ENCODE measurements at places on chromosomes 7 and 10.

GRCh38 chr7:4661871-4662270 lies 20.2 kb upstream of the FOXK1 start:
- DNase-seq, result peak; percentile 44

DNA sequence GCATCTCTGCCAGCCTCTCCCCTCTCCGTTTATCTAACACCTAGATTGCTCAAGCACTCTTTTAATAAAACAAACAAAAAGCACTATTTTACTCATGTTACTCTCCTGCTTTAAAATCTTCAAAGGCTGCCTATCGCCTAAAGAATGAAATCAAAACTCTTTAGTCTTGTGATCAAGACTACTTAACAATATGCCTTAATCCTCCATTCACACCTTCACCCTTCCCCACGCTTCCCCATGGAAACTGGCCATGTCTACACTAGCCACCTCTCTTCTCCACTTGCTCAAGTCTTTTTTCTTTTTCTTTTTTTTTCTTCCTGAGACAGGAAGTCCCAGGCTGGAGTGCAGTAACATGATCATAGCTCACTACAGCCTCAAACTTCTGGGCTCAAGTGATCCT lies 47.8 kb upstream of the TMEM213 start:
- DNase-seq, result no peak

DNA sequence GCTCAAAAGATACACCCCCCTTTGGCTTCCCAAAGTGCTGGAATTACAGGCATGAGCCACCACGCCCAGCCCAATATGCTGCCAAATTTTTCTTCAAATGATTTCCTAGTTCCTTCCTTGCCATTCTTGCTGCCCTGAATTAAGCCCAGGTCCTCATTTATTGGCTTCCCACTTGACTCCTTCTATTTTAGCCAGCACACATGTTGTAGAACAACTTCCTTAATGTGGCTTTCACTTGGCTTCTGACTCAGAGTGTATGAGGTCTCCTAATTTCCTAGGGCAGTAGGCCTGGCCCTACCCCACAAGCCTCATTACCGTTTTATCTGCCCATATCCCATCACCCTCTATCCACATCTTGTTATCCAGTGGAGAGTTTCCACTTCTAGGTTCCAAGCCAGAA lies 21.8 kb upstream of the HIPK2 start:
- no peak for DNase-seq

DNA sequence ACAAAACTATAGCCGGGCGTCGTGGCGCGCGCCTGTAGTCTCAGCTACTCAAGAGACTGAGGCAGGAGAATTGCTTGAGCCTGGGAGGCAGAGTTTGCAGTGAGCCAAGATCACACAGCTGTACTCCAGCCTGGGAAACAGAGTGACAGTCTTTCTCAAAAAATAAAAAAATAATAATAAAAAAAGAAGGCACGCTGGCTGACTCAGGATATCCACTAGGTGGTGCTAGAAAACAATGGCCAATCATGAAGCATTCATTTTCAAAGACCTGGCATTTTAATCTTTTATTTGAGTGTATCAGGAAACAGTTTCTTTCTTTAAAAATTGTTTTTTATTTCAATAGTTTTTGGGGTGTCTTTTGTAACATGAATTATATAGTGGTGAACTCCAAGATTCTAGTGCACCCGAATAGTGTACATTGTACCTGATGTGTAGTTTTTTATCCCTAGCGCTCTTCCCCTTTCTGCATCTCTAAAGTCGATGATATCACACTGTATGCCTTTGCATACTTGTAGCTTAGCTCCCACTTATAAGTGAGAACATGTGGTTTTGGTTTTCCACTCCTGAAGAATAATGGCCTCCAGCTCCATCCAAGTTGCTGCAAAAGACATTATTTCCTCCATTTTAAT lies 88.6 kb downstream of the LYZL1 start:
- no peak for DNase-seq

DNA sequence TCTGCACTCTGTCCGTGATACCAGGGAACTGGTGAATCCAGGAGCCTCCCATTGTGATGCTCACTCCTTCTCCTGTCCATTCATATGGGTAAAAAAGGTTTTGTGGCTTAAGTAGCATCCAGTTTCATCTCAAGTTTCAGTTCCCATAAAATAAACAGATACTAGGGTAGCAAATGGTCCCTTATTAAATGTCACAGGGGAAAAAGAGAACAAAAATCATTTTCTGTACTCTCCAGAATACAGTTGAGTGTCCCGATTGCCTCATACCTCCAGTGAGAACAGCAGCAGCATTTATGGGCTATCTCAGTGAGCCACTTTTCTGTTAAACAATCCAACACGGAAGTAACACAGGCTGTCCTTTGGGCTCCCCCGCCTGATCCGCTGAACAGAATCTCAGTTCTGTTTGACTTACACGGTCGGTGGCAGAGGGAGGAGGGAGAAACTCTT lies 179.6 kb downstream of the CELF2 start:
- DNase-seq, result peak; percentile 69

DNA sequence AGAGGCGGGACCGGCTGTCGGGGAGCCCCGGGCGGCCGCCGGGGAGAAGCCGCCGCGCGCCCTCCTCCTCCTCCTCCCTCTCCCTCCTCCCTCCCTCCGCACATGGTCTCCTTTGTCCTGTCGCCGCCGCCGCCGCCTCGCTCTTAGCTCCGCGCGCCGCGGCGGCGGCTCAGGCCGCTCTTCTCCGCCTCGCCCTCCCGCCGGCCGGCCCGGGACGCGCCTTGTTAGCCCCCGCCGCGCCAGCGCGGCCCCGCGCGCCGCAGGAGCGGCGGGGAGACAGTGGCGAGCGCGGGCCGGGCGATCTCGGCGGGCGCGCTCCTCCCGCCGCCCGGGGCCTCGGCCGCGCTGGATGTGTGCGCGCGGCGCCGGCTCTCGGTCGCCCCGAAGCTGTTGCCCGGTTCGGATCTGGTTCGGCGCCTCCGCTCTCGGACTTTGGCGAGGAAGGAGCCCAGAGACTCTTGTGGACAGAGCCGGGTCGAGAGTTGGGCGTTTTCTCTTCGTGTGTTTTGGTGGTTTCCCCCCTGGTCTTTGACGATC lies 437.4 kb upstream of the GALNT17 start:
- peak; percentile 47 for DNase-seq

DNA sequence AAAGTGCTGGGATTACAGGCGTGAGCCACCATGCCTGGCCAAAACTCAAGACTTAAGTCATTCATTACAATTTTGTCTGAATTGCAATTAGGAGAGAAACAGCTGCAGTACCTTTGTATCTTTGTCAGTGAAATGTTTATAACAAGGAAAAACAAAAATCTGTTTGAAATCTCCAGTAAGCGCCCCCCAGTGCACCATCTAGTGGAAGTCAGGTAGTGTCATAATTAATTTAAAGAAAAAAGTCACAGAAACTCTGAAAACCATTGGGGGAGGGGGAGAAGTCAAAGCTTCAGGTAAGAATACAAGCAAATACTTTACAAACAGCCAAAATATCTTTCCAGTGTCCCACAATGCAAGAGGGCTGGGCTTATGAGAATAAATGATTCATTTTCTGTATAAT lies 2.8 kb downstream of the MPP7 start:
- no peak for DNase-seq

- no peak for DNase-seq
These were observed 9.8 kb downstream of the CLRN3 start for GRCh38 chr10:127882801-127883459.

DNA sequence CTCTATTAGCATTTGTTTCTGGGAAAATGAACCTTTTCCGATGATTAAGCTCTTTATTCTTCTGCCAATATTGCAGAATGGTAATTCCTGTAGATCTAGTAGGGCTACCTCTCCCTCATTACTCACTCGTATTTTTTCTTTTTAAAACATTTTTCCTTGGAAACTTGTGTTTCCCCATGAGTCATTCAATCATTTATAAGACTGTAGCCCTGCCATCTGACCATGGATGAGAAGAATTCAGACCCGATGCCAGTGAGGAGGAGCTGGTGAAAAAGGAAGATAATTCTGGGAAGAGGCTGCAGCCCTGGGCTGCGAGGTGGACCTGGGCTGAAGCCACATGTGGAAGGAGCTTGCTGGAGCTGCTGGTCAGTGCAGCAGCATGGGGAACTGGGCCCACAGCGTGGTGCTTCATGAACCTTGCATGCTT lies 242.8 kb downstream of the KLF6 start:
- DNase-seq, result no peak

GRCh38 chr7:84678841-84679240 lies 484.3 kb upstream of the SEMA3A start:
- no peak for DNase-seq

DNA sequence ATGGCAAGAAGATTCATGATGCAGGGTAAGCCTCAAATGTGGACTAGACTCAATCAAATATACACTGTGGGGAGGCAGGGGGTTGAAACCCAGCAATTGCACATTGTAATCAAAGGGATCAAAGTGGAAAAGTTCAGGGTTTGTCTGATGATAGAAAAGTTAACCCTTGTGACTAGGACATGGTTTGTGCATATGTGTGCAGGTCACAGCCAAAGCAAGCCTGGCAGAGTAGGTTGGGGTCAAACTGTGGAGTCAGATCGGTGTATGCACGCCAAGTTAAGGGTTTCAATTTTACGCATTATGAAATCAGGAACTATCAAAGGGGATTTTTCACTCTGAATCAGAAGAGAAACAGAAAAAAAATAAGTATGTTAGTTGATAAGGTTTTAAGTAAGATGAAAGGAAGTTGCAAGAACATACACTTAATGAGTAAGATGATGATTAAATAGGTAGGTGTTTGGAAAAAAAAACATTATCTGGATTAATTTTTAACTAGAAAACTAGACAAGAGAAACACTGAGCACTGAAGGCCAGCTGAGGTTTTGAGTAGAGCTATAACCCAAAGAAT lies 188.3 kb downstream of the DGKB start:
- DNase-seq, result no peak

- no peak for DNase-seq
These were observed 14.6 kb downstream of the PALS2 start for GRCh38 chr7:24587853-24588252.

- DNase-seq, result no peak
These were observed 895.1 kb upstream of the KCND2 start for GRCh38 chr7:119377861-119378260.

DNA sequence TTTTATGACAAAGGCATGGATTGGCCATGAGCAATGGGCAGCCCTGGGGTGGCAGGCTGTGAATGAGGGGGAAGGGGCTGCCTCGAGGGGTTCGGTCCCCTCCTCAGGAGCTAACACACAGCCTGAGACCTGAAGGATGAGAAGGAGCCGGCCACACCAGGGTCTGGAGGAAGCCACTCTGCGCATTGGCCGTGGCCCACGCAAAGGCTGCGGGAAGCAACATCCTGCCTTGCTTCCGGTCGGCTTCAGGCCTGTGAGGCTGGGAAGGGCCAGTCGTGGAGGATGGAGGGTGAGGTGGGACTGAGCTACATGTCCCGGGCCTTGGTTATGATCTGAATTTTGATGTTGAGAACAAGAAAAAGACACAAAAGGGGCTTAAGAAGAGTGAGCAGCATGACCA lies 49.4 kb downstream of the RGS10 start:
- no peak for DNase-seq

DNA sequence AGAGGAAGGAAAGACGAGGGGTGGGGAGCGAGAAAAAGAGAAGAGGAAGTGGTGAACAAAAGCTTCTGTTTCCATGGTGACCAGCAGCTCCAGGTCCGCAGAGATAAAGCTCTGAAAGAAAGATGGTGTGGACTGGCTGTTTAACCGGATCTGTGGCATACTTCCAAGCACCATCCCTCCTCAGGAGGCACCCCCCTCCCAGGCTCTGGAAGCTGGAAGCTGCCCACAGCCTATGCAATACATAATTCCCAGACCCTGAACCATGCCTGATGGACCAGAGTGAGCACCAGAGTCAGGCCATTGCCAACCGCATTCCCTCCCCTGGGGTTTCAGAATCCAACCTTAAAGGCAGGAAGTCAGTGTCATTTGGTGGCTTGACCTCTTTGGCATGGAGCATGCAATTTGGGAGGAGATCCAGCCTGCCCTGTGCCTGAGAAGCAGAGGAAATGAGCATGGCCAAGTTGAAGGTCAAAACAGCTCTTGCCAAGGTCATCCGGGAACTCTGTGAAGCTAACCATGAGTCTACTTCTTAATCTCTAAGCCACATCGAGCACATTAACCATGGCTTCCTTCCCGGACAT lies 22.2 kb upstream of the CPXM2 start:
- DNase-seq, result no peak

GRCh38 chr10:76665029-76665428 lies 972.6 kb downstream of the KCNMA1 start:
- no peak for DNase-seq
